ENCODE measurements at places on chromosomes 4 and X.

DNA sequence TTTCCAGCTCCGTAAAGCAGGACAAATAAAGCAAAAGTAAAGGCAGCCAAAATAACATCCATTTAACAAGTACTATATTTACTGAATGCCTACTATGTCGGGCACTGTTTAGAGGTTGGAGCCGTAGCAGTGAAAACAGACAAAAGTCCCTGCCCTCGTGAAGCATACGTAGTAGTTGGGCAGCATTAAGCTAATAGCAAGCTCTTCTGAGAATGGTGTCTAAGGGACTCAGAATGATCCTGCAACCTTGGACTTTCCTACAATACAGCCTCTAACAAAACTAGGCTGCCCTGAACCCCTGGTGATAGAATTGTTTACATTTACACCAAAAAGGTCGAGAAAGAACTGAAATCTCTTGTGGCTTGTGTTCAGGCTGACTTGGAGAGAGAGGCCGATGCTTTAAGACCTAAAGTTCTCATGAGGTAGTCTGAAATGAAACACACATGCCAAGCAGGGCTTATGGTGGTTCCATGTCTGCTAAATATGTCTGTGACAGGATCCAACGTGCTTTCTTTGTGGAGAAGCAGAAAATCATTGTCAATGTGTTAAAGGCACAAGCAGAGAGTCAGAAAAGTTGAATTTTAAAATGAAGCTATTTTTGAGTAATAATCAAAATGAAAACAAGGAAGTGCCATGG lies 898 bp upstream of the PDGFC start:
- peak; percentile 36 for DNase-seq

GRCh38 chr4:128517739-128518510 lies 230.3 kb upstream of the PGRMC2 start:
- DNase-seq = peak; percentile 59

DNA sequence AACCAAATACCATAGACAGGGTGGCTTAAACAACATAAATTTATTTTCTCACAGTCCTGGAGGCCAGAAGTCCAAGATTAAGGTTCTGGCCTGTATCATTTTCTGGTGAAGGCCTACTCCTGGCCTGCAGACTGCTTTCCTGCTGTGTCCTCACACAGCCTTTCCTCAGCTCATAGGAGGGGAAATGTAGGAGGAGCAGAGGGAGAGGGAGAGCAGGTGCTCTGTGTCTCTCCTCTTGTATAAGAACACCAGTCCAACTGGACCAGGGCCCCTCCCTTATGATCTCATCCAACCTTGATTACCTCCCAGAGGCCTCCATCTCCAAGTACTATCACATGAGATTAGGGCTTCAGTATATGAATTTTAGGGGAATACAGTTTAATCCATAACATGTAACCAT lies 34.3 kb downstream of the RAPGEF2 start:
- no peak for DNase-seq

DNA sequence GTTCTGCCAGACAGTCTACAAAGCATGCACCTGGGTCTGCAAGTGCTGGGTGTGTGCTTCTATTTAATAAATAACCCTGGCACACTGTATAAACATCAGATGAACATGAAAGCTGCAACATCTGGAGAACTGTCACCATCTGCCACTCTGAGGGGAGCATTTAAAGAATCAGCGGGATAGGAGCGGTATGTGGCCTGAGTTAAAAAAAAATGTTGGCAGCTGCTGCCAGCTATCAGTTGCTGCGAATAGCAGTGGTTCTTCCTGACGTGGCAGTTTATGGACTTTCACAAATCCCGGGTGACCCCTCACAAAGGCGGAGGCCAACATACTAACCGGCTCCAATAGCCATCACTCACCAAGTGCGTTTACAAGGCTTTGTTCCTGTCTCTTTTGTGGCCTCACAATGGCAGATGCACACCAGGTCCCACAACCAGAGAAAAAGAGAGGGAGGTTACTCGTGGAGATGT lies 95.1 kb downstream of the RASL11B start:
- no peak for DNase-seq

DNA sequence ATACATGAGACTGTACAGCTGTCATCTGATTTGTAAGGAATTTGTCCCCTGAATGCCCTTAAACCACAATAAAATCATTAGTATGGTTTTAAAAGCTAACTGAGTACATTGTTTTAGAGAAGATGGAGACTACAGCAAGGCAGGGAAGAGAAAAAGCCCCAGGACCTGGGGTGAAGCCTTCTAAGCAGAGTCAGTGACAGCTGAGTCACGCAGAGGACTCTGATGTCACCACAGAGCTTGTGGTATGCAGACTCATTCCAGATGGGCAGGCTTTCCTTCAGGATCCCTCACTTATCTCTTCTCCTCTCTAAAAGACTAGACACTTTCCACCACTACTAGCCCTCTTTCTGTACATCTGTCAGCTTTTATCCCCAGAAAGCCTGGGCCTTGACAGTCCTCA lies 97.1 kb upstream of the ATOH1 start:
- DNase-seq = peak; percentile 16

- DNase-seq = peak; percentile 62
These were observed 80.6 kb downstream of the PPP2R2C start for GRCh38 chr4:6391852-6392188.

Measured in foreskin keratinocyte (primary cell).